Activated CD4-positive, alpha-beta T cell treated with anti-CD3 and anti-CD28 coated beads for 48 hours (primary cell): ENCODE measurements at places on chromosomes 5 and 9.

DNA sequence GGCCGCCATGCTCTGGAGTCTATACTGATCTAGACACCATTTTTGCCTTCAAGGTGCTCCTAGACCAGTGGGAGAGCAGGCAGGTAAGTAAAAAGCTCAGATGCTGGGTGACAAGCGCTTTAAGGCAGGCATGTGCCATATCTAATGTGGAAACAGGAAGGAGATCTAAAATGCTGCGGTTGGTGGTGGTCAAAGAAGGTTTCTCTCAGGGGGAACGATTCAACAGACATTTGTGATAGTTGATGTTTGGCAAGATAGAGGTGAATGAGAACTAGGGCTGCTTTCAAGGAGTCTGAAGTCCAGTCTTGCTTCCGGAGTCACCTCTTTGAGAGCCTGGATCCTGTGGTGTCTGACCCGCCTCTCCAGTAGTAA lies 146.2 kb upstream of the KLF4 start:
- DNase-seq, result no peak

DNA sequence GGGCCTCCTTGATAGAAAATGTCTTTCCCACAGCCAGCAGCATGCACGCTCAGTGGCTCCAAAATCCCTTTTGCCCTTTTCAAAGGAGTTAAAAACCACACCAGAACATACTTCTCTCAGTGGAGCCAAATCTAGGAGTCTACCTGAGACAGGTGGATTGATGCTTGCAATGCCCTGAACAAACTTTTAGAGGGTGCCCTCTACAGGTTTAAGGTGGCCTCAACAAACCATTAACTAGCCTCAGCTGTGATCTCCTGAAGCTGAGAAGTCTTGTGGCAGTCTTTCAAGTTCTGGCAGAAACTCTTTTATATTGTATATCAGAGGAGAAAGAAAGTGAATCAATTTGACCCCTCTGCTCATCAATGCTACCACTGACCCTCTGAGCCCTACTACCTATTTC lies 125.4 kb downstream of the MED27 start:
- DNase-seq, result no peak

DNA sequence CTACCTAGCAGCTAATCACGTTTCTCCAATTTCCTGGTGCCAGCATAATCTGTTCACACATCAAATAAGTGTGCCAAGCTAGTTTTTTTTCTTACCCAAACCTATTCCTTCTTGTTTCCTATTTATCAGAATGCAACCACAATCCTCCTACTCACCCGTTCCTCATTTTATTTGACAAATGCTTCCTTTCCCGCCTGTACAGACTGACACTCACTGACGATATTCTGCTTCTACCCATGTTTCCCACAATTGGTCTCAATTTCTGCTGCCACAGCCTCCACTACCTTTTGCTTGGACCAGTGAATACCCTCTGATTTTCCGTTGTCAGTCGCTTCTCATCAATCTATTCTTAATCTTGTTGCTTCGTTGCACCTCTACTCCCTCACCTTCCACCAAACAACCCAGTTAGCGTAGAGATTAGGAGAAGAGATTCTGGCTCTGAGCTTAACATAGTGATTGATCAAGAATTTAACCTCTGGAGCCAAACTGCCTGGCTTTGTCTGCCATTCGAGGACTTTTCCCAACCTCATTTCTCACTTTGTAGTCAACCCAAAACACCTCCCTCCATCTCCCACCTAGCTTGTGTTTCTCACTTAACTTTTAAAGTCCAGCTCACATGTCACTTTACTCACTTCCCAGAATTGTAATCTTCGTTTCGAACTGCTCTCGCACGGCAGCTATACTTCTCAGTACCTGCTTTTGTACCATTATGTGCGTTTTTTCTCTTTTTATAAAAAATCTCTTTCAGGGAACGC lies 729 bp upstream of the TMEM38B start:
- no peak for DNase-seq

- DNase-seq, result no peak
These were observed 93.2 kb upstream of the RAPGEF1 start for GRCh38 chr9:131833083-131833482.
